ENCODE measurements at places on chromosomes 3 and 15.

GRCh38 chr3:127572735-127573134 is 17.8 kb downstream of the TPRA1 start:
- no peak for DNase-seq

DNA sequence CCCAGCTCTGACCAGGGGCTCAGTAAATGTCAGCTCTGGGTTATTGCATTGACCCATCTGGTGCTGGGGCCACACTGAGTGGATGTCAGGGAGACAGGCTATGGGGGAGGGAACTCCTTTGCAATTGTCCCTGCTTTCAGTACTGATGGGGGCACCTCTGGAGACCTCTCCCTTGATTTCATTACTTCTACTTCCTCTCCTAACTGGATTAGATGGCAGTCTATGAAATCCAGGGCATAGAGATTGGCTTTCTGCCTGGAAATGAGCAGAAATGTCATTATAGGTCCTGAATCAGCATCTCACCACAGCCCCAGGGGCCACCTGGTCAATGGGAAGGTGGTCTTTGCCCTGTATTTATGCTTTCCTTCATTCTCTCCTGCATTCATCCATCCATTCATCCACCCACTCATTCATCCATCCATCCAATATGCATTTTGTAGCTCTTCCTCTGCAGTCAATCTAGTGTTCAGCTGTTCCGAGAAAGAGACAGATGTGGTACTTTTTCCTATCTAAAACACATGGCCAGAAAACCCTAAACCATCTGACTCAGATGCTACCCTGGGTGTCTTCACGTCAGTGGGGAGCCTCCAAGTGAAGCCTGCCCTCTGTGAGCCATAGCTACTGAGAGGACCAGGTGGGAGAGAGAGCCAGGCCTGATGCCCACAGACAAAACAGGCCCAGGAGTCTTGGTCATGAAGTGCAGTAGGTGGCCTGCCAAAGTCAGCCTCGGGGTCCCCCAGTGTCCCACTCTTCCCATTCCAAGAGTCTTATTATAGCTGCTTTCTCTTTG is 57.1 kb downstream of the CCDC33 start:
- no peak for DNase-seq

DNA sequence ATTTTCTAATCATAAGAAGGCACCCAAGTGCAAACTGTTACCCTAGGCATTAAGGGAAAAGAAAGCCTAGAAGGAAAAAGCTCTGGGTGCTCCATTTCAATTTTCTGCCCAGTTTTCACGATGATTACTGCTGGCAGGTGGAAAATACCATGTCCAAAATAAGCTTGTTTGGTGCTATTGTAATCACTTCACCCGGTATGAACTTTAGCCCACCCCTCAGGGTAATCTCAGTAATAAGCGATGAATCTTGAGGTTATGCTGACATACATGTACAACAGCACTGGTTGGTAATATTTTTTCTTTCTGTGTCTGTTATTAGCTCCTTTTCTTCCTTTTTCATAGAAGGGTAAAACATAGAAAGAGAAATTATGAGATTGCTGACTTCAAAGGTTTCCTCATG is 88.6 kb upstream of the MEX3B start:
- no peak for DNase-seq

DNA sequence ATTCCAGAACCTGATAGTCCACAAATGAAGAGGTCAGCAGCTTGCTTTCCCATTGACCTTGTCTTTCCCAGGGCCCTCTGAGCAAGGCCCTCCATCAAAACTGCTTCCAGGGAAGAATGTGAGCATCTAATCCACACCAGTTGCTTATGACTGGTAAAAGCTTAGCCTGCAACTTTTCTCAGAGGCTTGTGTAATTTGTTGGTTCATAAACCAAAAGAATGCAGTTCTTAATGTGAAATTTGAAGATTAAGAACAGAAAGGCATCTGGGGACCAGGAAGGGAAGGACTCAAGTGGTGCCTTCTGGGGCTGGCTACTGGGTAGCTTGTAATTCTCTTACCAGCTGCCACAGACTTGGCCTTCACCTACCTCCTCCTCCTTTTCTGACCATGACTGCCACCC is 60.9 kb upstream of the EIF1B start:
- DNase-seq, result no peak

DNA sequence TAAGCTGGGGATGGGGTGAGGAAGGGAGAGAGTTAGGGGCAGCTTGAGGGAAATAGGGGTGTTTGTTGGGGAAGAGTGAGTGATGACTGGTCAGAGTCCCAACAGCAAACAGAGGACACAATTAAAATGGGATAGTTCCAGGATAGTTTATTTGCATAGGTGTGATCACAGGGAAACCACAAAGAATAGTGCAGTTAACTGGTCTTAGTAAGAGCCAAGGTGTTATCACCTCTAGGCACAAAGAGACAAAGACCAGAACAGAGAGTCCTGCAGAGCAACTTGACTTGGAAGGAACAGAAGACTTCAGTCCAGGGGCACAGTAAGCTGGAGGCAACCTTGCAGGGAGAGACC is 42.1 kb upstream of the DLG1 start:
- no peak for DNase-seq

GRCh38 chr15:32844118-32844711 is 126.4 kb downstream of the GREM1 start:
- no peak for DNase-seq

GRCh38 chr3:112634786-112635541 is 6.0 kb downstream of the CCDC80 start:
- DNase-seq, result no peak

DNA sequence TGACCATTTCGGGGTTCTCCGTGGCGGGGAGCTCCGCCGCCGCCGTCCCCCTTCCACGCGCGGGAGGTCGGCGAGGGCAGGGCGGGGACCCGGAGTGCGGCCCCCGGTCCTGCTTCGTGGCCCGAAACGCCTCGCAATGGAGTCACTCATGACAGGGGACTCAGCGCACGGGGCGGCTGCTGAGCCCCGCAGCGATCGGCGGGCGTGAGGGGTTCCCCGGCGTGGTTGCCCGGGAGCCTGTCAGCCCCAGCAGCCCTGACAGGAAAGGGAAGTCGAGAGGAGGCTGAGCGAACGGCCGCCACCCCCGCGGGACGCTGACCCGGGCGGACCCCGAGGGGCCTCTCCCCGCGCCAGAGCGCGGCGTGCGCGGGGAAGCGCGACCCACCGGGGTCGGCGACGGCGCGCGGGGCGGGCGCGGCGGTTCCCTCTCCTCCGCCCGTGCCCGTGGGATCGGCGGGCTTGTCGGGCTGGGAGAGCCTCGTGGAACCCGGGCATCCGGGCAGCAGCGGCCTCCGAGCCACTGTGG is 564 bp upstream of the PIGZ start:
- no peak for DNase-seq

DNA sequence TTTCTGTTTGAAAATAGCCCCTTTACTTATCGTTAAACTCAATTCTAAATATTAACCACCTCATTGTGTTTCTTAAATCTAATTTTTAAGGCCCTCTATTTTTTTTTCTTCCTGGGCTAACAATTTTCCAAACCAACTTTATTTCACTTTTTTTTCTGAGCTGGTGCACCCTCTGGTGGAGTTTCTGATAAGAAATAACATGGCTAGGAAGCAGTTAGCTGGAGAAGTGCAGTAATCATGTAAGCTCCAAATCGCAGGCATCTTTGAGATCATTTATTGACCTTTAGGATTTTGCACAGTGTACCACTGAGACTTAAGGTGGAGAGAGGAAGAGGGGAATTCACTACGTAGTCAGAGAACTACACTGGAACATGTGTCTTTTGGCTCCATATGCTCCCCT is 6.4 kb downstream of the TMEM207 start:
- no peak for DNase-seq

DNA sequence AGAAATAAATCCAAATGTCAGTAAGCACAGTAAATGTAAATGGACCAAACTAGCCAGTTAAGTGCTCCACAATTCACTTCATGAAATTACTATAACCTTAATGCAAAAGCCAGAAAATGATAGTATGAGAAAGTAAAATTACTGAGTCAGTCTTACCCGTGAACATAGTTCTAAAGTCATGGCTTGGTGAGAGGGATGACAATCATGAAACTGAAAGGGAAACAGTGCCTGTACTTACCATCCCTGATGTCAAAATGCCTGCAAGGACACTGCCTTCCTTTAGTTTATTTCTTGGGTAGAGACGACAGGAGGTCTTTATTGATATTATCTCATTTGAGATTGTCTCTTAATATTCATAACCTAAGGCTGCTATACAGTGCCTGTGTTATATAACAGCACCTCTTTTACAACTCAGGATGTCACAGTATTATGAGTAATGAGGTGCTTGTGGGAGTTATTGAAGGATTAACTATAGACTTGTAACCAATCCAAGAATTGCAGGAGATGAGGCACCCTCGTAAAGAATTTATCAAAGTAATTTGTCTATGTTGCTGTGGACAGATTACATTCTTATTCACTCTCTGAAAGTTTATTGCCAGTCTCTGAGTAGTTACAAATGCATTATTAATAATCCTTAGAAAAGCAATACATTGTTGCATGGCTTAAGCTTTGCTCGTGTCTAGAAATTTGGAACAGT is 142.9 kb upstream of the BFSP2 start:
- no peak for DNase-seq

DNA sequence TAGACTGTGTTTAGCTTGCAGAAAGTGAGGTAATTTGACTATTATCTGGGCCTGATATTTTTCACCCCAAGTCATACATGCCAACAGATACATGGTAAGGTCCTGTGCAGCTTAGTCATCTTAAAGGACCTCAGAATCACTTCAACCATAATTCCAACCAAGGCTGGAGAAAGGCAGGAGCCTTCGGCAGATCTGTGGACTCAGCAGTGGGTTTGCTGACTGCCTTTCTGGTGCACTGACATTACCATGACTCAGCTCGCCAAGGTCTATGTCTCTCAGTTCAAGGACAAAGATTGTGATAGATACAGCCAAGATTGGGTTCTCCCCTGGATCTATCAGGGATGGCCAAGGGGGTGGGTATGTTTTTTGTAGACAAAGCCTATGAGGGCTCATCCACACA is 32.7 kb downstream of the LYZL4 start:
- no peak for DNase-seq

DNA sequence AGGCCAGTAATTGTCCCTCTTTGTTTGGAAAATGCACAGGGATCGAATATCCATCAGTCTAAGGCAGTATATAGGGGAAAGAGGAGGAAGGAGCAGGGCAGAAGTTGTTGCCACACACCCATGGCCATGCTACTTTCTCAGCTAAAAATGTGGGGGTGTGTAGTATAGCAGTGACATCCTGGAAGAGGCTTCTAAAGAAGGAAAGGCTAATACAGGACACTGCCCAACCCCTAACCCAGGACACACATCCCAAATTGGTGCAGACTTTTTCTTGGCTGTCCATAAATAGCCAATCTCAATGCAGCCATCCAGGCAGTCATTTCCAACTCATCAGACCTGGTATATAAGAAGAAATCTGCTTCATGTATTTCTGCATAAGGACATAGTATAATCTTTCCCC is 33.1 kb upstream of the LRRN1 start:
- DNase-seq, result no peak

DNA sequence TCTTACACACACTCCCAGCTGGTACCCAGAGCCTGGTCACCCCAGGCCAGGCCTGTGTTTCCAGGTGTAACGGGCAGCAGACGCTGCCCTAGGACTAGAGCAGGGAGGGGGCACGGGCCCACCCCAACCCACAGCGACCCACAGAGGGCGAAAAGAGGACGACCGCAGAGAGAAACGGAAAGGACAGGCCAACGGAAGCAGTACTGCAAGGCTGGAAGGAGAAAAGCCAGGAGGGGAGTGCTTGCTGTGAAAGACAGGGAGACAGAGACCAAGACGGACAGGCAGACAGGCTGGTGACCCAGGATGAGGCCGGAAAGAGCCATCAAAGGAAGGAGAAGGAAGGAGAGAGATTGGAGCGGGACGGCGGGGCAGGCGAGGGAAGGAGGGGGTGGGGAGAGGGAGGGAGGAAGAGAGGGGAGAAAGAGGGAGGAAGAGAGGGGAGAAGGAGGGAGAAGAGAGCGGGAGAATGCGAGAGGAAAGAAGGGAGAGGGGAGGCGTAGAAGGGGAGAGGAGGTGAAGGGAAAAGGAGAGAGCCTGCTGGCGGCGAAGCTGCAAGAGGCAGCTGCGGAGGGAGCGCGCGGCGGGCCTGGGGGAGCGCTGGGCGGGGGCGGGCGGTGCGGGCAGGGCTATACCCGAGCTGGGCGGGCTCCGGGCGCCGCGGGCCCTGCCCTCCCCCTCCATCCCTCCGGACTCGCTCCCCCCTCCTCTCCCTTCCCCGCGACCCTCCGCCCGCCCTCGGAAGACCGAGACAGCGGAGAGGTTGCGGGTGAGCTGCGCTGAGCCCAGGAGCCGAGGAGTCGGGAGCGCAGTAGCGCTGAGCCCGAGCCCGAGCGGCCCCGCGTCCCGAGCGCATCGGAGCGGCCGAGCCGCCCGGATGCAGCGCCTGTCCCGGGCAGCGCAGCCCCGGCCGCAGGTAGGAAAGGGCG is at the start of gene SLC6A1:
Gene SLC6A1 (plus strand): TSS at position 732 of the 926 bp plus-strand sequence. CDS start 24,464 bp downstream, outside the sequence.
- no peak for DNase-seq

DNA sequence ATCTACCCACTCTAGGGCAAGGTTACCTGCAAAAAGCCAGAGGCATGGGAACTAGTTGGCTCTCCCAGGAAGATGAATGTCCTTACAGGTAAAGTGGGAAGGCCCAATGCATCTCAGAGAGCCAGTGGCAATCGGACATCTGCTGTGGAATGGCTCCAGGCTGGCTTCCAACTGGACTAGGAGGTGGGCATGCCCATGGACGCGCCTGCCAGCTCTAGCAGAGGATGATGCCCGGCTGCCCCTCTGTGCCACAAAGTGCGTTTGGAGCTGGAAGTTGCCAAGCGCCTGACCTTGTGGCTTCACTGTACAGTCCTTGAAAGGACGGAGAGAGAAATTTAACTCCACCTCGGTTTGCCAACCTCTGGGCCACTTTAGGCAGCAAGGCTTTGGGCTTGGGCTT is 84.4 kb downstream of the NR2F2 start:
- no peak for DNase-seq

DNA sequence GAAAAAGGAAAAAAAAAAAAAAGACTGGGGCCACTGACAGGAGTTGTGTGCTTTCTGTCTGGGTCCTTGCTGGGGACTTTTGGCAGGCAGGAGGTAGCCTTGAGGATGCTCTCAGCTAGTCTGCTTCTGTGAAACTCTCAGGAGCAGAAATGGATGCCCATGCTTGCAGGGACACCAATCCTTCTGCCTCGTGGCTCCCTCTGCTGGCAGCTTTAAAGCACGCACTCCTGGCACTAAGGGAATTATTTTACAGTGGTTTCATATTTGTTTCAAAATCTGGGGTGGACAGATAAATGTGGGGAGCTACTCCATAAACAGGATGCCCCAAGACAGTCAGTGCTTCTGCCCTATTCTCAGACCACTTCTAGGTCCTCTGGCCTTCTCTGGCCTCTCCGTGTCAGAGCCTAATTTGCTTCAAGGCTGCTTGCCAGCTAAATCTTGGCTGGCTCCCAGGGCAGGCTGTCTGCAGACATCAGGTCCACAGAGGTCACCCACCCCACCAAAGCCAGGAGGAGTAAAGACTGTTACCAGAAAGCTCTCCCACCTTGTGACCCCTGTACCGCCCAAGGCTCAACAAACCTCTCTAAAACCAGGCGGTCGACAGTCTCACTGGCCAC is 17.1 kb downstream of the TRAIP start:
- peak; percentile 78 for DNase-seq

- no peak for DNase-seq
Measured at GRCh38 chr3:182486463-182486862, 306.8 kb upstream of the ATP11B start.
